ENCODE measurements at places on chromosomes 11 and 22.
A peak's percentile ranks its signal among the peaks of the same experiment; 100 is the strongest.

DNA sequence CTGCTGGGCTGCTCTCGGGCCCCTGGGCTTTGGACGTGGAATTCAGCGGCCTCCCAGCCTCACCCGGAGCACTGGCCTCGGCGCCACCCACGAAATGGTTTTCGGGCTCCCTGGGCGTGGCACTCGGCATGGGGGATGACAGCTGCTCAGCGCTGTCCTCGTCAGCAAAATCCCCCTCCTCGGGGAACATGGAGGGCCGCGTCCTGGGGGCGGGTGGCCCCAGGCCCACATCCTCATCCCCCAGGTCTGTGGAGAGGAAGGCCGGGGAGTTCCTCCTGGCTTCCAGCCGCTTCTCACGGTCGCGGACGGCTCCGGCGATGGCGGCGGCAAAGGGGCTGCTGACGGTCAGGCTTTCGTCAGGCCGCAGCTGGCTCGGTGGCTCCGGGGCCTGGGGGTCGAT, 88.4 kb downstream of the CTTN start:
- DNase-seq = no peak

DNA sequence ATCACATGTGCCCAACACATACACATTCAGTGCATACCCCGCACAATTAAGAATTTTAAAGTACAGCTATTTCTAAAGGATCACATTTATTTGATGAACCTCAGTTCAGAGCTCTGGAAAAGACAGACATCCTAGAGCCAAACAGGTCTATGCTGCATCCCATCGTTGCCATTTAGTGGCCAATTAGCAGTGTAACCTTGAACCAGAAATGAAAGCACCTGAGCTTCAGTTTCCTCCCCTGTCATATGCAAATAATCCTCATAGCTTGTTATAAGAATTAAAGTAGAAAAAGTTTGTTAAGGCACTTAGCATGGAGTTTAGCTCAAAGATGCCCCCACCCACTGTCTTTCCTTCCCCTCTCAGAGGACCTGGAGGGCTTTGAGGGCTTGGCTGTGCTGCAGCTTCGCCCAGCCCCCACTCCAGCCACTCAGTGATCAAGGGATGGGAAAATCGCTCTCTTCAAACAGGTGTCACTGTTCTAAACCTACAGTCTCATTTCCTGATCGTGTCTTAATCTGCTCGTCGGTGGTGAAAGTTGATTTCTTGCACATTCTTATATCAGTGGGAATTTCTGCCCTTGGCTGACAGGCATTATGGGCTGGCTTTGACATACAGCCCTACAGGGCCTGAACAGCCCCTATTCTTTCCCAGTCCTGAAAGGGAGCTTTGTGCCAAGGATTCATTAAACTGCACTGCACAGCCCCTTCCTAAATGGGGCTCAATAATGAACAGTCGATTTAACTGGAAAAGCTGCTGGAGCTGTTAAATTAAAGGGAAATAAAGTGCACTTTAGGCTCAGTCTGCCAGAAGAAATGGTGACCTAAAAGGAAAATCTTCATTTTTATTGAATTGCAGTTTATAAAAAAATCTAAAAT, 23.3 kb upstream of the FAM181B start:
- no peak for DNase-seq

DNA sequence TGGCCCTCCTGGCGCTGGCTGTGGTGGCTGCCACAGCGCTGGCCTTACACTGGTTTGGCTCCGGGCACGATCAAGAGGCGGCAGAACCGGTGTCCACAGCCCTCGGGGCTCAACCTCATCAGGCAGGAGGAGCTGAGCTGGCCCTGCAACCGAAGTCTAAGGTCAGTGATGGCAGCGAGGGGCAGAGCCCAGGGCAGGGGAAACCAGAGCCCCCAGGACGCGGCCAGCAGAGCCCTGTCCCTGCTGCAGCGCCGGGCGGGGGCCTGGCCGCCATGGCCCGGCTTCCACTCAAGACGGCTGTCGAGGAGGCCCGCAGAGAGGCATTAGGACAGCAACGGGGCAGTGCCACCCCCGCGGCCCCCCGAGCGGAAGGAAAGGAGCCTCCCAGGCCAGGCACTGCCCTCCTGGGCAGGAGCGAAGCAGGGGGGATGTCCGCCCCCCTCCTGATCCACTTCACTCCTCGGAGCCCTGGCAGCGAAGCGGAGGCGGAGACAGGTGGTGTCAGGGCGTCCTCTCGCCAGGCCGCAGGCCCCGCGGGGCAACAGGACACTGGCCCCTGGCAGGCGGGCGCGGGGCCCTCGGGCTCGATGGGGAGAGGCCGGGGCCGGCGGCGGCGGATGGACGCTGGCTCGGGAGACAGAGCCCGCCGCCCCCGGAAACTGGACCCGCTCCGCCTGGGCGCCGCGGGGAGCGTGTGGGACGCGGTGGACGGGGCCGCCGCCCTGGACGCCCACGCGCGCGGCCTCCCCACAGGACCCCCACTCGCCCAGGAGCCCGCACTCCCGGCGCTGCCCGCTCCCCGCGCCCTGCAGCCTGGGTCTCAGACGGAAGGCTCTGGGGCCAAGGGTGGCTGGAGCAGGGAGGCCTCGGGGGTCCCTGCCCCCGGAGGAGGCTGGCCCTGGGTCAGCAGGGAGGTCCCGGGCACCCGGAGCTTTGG, 895 bp downstream of the KLHDC7B start:
- DNase-seq = no peak

DNA sequence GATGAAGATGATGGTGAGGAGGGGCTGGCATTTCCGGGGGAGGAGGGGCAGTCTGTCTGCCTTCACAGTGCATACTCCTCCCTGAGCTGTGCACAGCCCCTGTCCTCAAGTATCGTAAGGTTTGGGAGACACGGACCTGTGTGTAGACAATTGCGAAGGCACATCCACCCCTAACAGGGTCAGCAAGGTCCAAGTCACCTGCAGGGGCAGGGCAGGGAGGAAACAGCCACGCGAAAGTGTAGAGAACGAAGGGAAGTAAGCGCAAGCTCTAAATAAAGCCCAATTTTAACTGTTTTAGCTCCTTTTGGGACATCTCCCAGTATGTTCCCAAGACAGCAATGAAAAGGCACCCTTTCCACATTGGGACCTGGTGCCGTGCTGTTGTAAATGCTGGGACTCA, 448.2 kb downstream of the TBC1D22A start:
- no peak for DNase-seq

DNA sequence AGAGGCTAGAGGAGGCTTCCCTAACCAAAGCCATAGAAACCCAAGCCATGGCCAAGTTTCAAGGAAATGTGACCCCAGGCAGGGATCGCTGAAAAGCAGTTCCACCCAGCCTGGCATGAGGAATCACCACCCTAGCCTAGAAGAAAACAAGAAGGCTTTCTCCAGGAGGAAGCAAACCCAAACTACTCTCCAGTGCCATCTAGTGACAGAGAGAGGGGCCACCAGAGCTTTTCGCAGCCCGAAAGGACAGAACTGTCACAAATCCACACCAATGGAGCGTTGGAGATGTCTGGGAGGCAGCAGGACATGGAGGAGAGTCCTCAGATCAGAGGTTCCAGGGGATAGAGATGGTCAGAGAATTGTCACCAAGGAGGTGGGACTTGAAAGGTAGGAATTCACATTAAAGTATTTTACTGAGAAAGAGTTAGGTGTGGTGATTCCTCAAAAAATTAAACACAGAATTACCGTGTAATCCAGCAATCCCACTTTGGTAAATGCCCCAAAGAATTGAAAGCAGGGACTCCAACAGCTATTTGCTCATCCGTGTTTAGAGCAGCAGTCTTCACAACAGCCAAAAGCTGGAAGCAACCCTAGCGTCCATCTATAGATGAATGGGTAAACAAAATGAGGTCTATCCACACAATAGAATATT, 67.3 kb upstream of the NUP50 start:
- peak; percentile 24 for DNase-seq

- DNase-seq = no peak
Measured at GRCh38 chr22:27004434-27004833, 347.0 kb downstream of the MIAT start.

GRCh38 chr22:38494498-38494897, 11.6 kb downstream of the DDX17 start:
- DNase-seq = no peak

- DNase-seq = no peak
Measured at GRCh38 chr11:130598433-130598832, 150.0 kb downstream of the ADAMTS15 start.

- DNase-seq = no peak
Measured at GRCh38 chr11:68215087-68215445, 2.0 kb upstream of the KMT5B start.

- DNase-seq = no peak
Measured at GRCh38 chr11:20088397-20089225, 71.7 kb downstream of the DBX1 start.

DNA sequence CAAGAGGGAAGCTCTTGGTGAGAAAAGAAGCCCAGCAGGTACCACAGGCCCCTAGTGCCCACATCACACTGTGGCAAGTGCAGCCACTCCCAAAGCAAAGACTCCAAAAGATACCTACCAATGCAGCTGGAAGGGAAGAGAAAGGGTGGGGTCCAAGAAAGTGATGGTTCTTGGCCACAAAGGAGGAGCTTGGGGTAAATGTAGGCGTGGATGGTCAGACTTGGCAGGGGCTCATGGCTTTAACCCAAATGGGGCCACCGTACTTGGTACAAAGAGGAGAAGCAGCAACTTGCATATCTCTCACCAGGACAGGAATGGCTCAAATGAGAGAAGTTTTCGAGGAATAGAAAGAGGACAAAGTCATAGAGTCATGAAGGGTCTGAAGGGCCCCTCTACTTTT, 4.8 kb downstream of the MAP3K11 start:
- DNase-seq = no peak

GRCh38 chr22:37314315-37315074, 32.2 kb downstream of the CYTH4 start:
- no peak for DNase-seq
